Heart right ventricle (tissue), 16 donors: ENCODE measurements at places on chromosomes 16 and 17.

DNA sequence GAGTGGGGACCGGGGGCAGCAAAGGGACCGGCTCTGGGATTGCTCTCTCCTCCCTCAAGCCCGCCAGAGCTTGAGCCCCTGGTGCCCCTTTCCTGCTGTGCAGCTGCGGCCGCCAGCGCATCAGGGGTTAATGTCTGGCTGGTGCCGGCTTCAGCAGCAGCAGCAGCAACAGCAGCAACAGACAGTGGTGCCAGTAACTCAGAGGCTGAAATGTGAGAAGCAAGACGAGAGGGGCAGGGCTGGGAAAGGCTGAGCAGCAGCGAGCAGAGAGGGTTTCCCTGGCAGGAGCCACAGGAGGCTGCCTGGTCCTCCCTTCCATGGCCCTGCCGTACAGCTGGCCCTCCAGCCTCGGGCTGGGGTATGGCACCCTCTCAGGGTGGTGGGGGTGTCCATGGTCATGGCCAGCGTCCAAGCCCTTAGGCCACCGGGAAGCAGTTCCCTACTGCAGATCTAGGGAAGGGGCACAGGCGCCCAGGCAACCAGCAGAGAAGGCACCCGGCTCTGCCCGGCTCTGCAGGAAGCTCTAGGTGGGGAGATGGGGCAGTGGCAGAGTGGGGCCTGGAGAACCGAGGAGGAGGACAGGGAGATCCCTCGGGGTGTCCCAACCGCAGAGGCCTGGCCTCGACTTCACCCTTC is 21.1 kb upstream of the TFAP4 start:
- peak; percentile 51 for DNase-seq

GRCh38 chr17:1228781-1229348 is 41.4 kb upstream of the BHLHA9 start:
- DNase-seq = peak; percentile 22

DNA sequence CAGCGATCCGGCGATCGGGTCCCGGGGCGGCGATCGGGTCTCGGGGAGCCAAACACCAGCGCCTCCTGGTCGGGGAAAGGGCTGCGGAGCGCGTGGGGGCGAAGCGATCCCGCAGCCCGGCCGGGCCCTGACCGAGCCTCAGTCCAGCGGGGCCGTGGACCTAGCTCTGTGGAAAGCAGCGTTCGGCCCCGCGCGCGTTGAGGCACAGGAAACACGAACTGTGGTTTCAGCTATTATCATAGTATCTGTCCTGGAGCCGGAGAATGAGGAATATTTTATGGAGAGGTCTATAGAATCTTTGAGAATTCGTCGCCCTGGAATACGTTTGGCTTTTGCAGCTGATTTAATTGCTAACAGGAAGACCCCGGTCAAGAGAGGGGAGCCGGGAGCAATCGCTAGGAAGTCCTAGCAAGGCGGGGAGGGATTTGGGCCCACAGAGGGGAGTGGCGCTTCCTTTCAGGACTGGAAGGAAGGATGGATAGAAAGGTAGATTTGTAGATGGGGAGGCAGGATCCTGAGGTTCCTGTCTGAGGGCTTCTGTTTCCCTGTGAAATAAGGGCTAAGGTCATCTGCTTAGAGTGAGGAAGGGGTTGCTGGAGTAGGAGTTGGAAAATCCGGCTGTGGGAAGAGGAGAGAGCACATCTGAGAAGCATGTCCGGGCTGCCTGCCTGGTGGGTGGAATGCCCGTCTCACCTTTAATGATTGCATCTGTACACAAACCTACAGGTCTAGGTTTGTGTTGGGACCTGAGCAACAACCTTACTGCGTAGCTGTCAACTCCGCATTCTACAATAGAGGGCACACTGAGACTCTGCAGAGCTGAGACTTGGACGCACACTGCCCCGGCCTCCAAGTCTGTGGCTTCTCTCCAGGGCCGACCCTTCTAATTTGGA is 770 bp downstream of the CCNF start:
- DNase-seq = no peak

DNA sequence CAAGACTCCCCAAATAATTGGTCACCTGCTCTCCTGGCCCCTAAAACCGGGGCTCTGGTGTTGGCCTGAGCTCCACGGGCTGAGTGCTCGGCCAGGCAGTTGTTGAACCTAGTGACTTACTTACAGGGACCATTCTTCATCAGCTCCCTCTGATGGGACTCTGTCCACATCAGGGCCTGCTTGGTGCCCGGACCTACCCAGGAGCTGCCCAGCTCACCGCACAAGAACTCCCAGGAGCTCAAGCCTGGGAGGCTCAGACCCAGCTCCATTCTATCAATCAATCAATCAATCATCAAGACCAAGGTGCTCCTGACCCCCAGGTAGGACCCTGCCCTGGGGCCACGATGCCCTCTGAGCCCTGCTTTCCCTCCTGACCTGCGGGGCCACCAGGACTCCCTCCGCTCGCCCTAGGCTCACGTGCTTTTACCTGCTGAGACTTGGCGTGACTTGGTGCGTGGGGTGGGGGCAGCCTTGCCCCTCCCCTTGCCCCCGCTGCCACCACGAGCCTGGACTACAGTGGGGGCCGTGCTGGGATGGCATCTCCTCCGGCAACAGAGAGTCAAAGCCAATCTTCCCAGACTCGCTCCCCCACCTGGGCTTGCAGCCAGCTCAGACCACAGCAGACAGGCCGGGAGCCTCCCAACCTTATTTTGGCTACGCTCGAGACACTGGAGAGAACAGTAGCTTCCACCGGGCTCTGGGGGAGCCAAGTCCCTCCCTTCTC is 15.7 kb downstream of the IL34 start:
- no peak for DNase-seq

DNA sequence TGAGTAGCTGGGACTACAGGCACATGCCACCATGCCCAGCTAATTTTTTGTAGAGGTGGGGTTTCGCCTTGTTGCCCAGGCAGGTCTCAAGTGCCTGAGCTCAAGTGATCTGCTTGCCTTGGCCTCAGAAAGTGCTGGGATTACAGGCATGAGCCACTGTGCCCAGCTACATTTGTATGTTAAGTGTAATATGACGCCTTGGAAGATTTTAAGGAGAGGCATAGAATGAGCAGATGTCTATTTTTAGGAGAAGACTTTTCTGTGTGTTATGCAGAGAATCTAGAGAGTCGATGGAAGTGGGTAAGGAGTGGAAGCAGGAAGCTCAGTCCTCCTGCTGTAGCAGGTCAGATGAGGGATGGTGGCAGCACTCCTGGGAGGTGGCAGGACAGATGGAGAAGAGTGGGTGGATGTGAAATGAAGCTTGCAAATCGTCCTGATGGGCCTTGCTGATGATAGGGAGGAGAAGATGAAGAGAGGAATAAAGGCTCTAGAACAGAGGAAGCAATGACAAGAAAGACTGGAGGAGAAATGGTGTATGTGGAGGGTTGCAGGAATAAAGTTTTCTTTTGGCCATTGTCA is 125.3 kb downstream of the SHISA6 start:
- DNase-seq = no peak

- DNase-seq = peak; percentile 44
Measured at GRCh38 chr17:62627904-62628633, 599 bp downstream of the MRC2 start.

DNA sequence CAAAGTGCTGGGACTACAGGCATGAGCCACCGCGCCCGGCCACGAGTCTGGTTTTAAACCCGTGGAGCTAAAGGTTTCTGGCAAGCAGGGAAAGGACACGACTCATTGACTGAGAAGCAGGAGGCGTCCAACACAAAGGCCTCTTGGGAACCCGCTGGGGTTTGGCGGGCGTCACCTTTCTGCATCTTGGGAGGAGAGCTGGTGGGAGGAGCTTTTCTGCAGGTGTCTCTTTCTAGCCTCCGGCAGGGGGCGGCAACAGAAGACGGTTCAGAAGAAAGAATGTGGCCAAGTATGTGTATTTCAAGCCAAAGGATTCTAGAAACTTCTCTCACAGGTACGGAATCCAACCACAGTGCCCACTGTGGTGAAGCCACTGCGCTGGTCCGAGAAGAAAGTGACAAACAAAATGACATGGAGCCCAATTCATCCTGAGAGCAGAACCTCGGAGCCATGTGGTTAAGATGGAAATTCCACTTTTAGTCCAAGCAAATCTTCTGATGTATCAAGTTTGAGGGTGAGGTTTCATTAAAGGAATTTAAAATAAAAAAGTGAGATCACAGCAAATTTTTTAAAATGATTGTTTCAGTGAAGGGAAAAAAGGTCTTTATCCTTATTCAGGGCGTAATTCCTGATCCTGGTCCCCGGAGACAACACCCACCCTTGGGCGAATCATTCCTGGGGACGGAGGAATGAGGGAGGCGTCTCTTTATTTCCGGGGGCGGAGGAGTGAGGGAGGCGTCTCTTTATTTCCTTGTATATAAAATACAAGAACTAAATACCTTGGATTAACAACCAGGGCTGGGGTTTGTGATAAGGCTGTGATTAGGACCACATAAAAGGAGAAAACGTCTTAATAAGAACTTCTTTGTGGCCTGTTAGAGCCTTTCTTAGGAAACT is 97.6 kb downstream of the MRM3 start:
- DNase-seq = peak; percentile 83

DNA sequence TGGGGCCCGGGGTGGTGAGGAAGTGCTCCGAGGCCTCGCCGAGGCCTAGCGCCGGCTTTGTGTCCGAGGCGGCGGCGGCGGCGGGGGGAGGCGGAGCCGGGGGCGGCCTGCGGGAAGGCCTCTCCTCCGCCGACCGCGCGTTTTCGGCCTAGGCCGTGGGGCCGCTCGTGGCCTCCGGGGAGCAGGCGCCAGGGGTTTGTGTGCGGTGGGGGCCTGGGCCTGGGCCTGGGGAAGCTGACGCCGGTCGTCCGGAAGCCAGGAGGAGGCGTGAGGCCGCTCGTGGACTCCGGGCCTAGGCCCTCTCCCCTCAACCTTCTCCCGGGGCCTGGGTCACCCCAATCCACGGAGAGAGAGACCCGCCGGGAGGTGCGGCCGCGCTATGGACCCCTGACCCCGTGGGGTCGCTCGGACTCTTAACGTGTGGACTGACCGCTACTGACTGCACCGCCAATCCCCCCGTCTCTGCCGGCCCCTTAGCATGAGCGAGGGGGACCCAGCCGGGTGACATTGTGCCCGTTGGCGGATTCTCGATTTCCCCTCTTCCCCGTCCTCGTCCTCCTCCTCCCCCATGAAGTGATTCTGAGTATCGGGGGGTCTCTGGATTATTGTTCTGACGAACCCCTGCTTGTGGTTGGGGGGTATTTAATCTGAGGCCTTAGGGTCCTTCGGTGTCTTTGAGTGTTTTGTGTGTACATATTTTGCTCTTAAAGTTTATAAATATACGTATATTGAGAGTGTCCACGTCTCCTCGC is 660 bp downstream of the RBBP6 start:
- DNase-seq = peak; percentile 53

- no peak for DNase-seq
Measured at GRCh38 chr17:73801455-73802100, 157.3 kb upstream of the SDK2 start.

- no peak for DNase-seq
Measured at GRCh38 chr17:40480501-40481003, 20.9 kb downstream of the TNS4 start.

- DNase-seq = no peak
Measured at GRCh38 chr16:77897831-77898605, 109.7 kb downstream of the VAT1L start.

GRCh38 chr17:2799653-2800052 is 3.4 kb downstream of the RAP1GAP2 start:
- peak; percentile 38 for DNase-seq

DNA sequence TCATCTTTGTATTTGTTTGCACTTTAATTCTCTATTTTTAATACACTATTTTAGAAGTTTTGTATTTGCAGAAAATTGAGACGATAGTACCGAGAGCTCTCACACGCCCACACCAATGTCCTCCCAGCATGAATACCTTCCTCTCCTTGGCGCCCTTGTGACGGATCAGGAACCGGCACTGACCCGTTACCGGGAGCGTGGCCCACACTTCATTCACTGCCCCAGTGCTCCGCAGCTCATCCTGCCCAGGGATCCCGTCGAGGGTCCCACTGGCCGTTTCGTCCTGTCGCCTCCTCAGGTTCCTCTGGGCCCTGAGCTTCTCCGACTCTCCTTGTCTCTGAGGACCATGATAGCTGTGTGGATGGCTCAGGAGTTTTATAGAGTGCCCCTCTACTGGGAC is 50.6 kb downstream of the KLHDC4 start:
- no peak for DNase-seq

DNA sequence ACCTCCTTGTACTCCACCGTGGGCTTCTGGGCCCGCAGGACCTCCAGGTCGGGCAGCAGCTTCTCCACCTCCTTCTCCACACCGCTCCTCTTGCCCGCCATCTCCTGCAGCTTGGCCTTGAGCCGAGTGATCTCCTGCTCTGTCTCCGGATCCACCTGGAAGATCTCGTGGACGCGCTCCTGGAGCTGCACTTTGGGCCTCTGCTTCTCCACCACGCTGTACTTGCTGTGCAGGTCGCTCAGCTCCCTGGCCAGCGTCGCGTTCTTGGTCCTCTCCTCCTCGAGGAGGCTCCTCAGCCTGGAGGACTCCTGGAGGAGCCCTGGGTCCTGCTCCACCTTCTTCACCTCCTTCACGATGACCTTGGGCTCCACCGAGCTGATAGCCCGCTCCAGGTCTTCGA is 8.8 kb downstream of the CDK3 start:
- no peak for DNase-seq

DNA sequence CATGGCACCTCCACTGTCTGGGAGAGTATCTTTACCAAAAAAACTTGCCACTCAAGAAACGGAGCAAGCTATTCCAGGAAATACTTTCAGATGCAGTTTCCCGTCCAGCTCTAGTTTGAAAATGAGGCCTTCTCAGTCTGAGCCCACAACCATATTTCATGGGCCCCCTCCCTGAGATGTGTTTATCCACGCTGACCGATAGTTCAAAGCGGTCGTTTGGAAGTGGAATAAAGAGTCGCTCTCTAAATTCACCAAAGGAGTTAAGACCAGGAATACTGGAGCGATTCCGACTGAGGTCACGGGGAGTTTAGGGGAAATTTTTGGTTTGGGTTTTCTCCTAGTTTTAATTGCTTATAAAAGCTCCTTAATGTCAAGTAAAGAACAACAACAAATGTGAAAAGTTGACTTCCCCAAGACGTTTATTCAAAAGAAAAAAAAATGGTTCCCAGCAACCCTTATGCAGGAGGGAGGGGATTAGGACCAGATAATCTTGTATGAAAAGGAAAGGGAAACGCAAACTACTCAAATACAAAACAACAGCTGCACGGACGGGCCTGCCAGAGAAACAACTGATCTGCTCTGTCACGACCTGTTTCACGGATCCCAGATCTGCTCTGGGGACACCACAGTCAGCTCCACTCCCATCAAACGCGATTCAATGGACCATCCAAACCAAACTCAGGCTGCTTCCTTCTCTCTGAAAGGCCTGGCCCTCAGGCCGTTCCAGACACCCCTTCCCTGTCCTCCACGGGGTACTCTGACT is 77.1 kb downstream of the MRM3 start:
- peak; percentile 65 for DNase-seq

- no peak for DNase-seq
Measured at GRCh38 chr16:83933885-83934683, 19.0 kb upstream of the OSGIN1 start.

GRCh38 chr16:1771188-1771863 is at the start of gene NME3:
Gene NME3 (minus strand): TSS chr16:1771543. CDS start chr16:1771534, 9 bp downstream.
- peak; percentile 85 for DNase-seq
